ENCODE measurements at places on chromosomes 4 and X.

GRCh38 chrX:152904151-152905080 is 6.5 kb downstream of the ZNF185 start:
- peaks cover 4% of the 10 kb centered on the region for H3K4me1 ChIP-seq
- H3K27me3 ChIP-seq: no peaks in the 10 kb centered on the region
- H3K36me3 ChIP-seq: no peaks in the 10 kb centered on the region
- H3K27ac ChIP-seq: no peak overlapping the region
- H3K4me3 ChIP-seq: no peak overlapping the region

DNA sequence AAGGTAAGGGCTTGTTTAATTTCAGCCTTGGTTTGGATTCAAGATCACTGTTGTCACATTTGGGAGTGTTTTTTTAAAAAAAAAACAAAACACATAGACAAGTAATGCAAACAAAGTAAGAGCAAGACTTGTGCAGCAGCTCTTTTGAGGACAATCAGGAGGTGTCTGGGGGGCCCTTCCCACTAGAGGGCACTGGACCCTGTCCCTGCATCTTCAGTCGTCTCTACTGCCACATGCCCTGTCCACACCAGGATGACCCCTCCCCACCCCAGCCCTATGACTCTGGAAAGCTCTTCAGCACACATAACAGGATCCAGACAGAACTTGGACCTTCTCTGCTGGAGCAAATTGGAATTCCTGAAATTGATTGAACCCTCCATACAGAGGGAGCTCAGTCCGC is 71.0 kb downstream of the USP46 start:
- no peaks in the 10 kb centered on the region for H3K27me3 ChIP-seq
- H3K36me3 ChIP-seq: no peaks in the 10 kb centered on the region
- H3K4me1 ChIP-seq: peaks cover 16% of the 10 kb centered on the region
- H3K4me3 ChIP-seq: no peak overlapping the region

DNA sequence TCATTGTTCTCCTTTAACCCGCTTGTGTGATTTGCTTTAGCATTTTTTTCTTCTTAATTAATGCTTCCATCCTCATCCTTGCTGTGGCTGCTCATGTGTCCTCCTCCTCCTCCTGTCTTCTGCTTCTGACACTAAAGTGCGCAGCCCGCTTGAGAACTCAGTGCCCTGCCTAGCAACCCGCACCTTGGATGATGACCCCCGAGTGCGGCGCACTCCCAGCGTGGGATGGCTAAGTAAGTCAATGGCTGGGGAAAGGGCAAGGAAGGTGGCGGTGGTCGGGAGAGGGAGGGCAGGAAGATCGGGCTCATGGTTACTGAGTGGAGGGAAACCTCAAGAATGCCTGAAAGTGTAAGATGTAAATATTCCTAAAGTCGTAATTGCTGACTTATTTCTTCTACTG is 30.1 kb downstream of the SLC4A4 start:
- no peaks in the 10 kb centered on the region for H3K27me3 ChIP-seq
- no peak overlapping the region for H3K4me3 ChIP-seq
- DNase-seq: no peak
- no peaks in the 10 kb centered on the region for H3K36me3 ChIP-seq

GRCh38 chr4:158884280-158884679 is 115.5 kb downstream of the FNIP2 start:
- DNase-seq: no peak
- H3K36me3 ChIP-seq: peaks cover 7% of the 10 kb centered on the region
- no peaks in the 10 kb centered on the region for H3K27me3 ChIP-seq

DNA sequence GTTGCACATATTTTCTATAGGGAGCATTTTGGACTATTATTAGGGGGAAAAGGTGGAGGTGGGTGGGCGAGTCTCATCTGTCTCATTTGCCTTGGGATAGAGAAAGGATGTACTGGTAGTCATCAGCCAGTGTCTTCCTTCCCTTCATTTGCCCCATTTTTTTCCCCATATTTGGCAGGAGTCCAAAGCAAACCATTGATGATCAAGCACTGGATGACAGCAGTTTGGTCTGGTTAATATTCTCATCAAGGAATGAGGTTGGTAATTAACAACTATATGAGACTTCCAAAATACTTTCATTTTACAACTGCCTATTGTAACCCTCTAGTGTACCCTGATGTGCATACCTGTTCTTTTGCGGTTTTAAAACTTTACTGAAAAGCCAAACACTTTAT is 22.6 kb upstream of the IGFBP7 start:
- H3K27me3 ChIP-seq: no peaks in the 10 kb centered on the region
- peaks cover 19% of the 10 kb centered on the region for H3K4me1 ChIP-seq
- H3K4me3 ChIP-seq: no peak overlapping the region
- no peak for DNase-seq

DNA sequence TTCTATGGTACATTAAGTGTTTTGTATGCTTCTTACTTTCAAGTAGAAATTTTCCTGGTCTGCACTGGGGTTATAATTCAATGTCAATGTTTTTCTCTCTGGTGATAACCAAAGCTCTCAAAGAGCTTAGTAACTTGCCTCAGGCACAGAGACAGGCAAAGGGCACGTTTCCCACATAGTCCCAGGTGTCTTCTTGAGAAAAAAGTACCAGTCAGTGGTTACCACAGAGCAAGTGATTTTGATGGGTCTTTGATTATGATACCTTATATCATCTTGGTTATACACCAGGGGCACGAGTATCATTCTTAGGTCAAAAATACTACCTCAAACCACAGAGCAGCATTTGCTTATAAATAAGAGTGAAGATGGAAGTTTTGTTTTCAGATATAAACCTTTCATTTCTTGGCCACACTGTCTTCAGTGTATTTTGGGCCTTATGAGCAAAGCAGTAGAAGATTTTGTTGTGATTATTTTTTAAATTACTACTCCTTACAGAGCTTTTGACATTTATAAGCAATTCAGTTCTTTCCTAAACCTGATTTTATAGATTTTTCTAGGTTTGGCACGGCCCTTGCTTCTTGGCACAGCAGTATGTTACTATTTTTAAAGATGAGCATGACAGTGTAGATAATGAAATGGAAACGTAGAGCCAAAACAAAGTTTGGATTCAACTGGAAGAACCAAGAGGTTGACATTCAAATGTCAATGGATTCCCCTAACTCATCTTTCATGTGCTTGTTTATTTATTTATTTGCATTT is 85.3 kb upstream of the TLL1 start:
- H3K4me3 ChIP-seq: no peak overlapping the region
- H3K4me1 ChIP-seq: no peaks in the 10 kb centered on the region
- no peak for DNase-seq
- H3K36me3 ChIP-seq: no peaks in the 10 kb centered on the region
- no peak overlapping the region for H3K27ac ChIP-seq

- no peaks in the 10 kb centered on the region for H3K27me3 ChIP-seq
- H3K36me3 ChIP-seq: no peaks in the 10 kb centered on the region
- H3K27ac ChIP-seq: no peak overlapping the region
- DNase-seq: no peak
These were observed 172.0 kb downstream of the FBXW7 start for GRCh38 chr4:152363904-152364303.

DNA sequence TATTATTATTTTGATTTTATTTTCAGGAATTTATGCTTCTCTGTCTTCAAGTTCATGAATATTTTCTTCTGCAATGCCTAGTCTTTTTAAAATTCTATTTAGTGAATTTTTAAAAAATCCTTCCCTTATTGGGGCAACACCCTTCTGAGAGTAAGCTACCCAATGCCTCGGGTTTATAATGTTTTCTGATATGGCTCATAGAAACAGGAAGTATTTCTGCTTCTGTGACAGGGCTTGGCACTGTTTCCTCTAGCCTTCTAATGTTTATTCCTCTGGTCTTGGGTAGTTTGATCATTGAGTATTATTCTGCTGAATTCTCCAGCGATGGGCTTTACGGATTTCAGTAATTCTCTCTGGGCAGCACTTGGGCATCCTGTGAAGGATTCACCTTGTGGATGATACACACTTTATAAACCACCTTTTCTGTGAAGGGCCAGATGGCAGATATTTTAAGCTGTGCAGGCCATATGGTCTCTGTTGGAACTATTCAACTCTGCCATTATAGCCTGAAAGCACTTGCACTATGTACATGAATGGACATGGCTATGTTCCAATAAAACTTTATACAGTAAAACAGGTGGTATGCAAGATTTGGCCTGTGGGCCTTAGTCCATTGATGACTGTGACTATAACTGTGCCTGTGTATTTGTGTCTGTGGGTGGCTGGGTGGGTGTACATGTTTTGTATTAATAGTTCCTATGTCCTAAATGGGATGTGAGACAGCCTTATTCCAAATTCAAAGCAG is 95.9 kb upstream of the FAT1 start:
- H3K4me3 ChIP-seq: no peak overlapping the region
- H3K36me3 ChIP-seq: no peaks in the 10 kb centered on the region
- peaks cover 7% of the 10 kb centered on the region for H3K4me1 ChIP-seq
- DNase-seq: no peak
